Cerebellar cortex (tissue), 1 donor: ENCODE measurements at places on chromosomes 12 and 14.

GRCh38 chr12:12823811-12824210 lies 10.7 kb downstream of the DDX47 start:
- DNase-seq: no peak

DNA sequence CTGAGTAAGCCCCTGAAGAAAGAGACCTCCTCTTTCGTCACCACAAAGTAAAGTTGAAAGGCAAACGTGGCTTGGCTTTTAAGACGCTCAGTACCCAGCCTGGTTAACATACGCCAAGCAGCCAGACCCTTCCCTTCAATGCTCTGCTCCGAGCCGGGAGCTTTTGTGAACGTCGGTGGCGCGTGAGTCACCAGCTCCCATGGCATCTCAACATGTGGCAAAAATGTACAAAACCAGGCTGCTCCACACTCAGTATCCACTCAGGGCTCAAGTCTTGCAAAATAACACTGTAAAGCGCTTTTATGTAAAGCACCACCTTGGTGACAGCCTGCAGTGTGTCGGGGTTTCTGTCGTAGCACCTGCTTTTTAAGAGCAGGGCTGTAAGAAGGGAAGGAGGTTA lies 89.0 kb downstream of the SETD3 start:
- DNase-seq: no peak

DNA sequence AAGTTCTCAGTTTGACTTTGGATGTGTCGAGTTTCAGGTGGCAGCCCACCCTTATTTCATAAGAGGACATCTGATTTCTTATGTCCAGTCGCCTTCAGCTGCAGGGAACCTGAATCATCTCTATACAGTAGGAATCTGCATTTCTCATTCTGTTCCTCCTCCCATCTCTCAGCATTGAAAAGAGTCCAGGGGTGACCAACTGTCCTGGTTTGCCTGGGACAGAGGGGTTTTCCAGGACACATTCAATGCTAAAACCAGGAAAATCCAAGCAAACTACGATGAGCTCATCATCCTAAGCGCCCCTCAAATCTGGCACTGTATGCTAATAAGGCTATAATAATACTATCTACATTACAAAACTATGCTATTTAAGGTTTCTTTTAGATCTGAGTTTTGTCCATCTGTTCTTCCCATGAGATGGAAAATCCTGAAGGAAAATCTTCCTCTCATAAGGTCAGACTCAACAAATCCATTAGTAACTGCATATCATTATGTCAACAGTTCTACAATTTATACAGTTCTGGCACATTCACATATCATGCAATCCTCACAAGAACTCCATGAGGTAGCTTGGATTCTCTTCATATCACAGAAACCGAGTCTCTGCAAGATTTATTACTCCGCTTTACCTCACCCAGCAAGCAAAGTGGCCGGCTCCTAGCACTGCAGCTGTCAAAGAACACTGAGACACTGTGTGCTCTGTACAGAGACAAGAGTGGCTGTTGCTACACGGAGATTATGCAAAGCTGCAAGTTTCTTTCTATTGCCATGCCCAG lies 15.6 kb upstream of the CALM1 start:
- peak; percentile 84 for DNase-seq

DNA sequence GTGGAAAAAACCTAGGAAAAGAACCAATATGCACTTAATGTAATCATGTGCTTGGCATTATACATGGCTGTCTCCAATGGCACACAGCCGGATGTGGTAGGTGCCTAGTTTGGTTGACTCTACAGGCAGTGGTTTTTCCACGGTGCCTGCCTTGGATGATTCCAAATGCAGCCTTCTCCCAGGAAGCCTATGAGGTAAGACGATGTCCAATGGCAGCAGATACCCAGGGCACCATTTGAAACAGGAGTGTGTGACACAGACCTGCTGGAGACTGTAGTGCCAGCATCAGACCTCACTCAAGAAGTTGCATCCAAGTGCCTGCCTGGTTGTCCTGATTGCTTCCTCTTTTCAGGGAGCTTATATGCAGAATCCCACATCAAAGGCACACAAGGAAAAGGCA lies 88.0 kb upstream of the VASH1 start:
- no peak for DNase-seq

GRCh38 chr14:65933400-65934069 lies 521.0 kb downstream of the FUT8 start:
- no peak for DNase-seq

- DNase-seq: no peak
Observed at GRCh38 chr14:90797451-90797850, 18.8 kb downstream of the TTC7B start.

- peak; percentile 27 for DNase-seq
Observed at GRCh38 chr12:92928421-92928961, 604 bp downstream of the EEA1 start.

DNA sequence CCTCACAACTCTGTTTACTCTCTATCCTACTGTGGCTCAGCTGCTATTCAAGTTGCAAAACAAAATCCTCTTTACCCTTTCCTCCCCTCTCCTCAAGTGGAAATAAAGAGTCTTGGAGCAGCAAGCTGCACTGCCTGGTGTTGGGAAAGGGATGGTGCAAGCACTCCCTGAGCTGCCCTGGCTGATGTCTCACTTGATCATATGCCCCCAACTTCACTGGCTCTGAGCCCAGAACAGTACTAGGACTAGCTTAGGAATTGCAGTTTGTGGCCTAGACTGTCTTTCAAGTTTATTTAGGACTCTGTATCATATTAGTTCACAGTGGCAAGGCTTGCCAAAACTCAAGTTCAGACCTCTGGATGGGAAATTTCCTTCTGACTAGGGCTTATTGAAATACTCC lies 1683.8 kb upstream of the SEL1L start:
- no peak for DNase-seq

- no peak for DNase-seq
Observed at GRCh38 chr12:3789838-3790237, 36.9 kb upstream of the CRACR2A start.

GRCh38 chr14:99541677-99542470 lies 60.7 kb downstream of the CCNK start:
- DNase-seq: no peak

GRCh38 chr12:68675101-68675842 lies 11.5 kb upstream of the NUP107 start:
- DNase-seq: no peak

GRCh38 chr12:58925111-58925611 lies 4.9 kb upstream of the LRIG3 start:
- no peak for DNase-seq

GRCh38 chr14:33916663-33917565 lies 34.0 kb downstream of the EGLN3 start:
- peak; percentile 75 for DNase-seq

DNA sequence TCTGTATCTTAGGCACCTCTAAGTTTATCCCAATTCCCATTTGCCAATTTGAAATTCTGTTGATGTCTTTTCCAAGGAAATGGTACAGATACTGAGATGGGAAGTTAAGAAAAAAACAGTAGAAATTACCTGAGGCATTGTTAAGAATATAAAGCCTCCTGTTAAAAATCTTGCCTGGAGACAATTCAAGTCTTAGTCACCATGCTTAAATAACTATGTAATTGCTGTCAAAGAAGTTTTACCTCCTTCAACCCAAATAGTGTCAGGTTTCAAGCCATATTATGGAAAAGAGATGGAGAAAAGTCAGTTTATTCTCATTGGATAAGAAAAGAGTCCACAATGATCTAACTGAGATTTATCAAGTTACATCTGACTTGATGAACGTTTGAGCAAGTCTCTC lies 974.7 kb downstream of the GALC start:
- DNase-seq: no peak

- no peak for DNase-seq
Observed at GRCh38 chr12:119089380-119090013, 89.2 kb upstream of the HSPB8 start.

DNA sequence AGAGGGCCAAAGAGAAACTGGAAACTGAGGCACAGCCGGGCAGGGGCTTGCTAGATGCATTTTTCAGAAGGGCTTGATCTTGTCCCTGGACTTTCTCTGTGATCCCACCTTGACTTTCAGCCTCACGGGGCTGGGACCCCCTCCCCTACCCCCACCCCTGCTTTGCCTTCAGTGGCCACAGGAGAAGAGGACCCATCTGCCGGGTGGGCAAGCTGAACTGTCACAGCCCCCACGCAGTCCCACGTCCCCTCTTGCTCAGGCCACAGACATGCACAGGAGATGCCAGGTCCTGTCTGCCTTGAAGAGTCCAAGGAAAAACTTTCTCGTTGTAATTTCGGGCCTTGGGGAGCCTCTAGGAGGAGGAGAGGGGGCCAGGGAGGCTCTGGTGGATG lies 158.9 kb downstream of the KIF26A start:
- no peak for DNase-seq

- DNase-seq: no peak
Observed at GRCh38 chr12:57176846-57177245, 29.4 kb upstream of the LRP1-AS start.

DNA sequence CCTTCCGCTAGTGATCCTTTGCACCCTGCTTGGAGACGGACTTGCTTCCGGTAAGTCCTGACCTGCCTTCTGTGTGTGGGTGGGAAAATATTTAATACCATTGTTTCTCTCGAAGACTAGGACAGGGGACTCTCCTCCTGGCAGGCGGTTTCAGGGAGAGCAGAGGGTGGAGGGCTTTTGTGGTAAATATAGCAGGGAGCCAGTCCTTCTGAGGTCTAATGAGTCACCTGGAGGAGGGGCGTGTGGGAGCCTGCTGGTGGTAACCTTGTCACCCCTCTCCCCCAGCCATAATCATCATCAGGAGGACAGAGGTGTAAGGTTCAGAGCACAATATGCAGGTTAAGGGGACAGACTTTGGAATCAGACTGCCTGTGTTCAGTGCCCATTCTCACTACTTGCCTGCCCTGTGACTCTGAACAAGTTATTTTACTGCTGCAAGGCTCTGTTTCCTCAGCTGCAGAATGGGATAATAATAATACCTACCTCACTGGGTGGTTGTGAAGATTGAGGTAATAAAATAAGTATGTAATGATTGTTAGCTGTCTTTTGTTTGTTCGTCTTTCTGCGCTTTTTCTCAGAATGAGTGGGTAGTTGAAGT lies 47.4 kb downstream of the SUSD6 start:
- DNase-seq: no peak

DNA sequence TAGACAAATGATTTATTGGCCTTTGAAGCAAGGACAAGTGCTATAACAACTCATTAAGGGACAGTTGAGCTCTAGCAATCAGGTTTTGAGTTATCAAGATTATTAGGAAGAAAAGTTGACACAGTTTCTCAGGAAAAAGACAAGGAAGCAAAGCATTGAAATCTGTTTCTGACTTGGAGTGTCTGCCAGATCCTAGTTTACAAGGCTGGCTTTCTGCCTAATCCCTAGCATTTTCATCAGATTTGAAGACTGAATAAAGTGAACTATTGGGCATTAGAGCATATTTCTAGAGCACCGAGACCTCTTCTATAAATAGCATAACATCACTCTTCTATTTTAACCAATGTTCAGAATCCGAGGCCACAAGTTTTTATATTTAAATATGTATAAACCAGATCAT lies 7.0 kb downstream of the SYT1 start:
- peak; percentile 75 for DNase-seq

GRCh38 chr14:59337141-59337611 lies 128.0 kb downstream of the GPR135 start:
- DNase-seq: peak; percentile 44

DNA sequence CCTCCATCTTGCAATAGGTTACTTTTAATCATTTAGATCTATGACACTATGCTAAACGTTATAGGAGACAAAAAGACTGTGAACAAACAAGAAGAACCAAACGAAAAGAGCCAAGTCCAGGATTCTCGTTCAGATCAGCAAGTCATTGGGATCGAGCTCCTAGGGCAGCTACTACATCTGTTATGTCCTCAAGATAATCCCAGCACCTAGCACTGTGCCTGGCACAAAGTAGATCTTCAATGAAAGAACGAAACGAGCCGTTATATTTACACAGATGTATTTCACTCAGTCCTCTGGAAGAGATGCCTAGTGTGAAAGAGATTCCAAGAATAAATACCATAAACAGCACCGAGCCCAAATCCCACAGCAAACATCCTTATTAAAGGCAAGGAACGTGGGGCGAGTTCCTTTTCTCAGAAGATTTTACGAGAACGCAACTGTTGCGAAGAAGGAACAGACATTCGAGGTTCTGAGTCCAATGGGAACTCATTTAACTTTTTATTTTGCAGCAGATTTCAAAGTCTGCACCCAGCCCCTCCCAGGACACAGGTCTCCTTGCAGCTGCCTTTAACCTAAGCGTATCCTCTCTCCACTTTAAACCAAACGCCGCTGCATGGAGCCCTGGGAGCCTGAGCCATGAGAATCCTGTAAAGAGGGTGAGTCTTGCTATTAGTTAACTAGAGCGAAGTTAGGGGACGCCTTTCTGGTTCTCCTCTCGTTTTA lies 544 bp upstream of the TDP1 start:
- no peak for DNase-seq

GRCh38 chr14:68942296-68943035 lies 36.6 kb downstream of the ACTN1 start:
- no peak for DNase-seq

- peak; percentile 37 for DNase-seq
Observed at GRCh38 chr12:115983226-115983798, 294.2 kb downstream of the MED13L start.

DNA sequence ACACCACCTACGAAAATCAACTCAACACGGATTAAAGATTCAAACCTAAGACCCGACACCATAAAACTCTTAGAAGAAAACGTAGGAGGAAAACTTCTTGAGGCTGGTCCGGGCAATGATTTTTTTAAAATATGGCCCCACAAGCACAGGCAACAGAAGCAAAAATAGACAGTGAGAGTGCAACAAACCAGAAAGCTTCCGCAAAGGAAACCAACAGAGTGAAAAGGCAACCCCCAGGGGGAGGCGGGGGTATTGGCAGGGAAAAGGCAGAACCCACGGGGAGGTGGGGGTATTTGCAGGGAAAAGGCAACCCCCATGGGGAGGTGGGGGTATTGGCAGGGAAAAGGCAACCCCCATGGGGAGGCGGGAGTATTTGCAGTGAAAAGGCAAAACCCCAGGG lies 20.5 kb upstream of the FBRSL1 start:
- DNase-seq: no peak

DNA sequence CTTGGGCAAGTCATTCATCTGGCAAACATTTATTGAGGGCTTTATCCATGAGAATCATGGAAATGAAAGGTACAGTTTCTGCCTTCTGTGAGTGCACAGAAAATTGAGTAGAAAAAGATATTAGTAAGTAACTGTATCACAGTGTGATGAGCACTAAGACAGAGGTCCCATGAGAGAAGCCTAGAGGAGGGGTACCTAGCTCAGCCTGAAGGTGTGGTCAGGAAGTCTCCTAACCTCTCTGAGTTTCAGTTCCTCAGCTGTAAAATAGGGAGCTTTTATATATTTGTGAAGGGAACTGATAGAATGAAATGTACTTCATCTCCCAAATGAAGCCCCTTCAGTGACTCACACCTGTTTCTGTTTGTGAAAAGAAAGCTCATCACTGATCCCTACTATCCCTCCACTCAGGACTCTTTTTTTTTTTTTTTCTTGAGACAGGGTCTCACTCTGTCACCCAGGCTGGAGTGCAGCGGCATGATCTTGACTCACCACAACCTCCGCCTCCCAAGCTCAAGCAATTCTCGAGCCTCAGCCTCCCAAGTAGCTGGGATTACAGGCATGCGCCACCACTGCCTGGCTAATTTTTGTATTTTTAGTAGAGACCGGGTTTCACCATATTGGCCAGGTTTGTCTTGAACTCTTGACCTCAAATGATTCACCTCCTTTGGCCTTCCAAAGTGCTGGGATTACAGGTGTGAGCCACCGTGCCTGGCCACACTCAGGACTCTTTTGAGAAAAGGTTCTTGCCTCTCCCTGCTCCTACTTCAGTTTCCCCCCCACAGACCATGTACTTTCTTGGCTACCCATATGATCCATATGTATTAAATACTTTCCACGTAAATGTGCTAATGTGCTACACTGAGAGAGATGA lies 93.7 kb upstream of the FUT8 start:
- DNase-seq: no peak

- peak; percentile 99 for DNase-seq
Observed at GRCh38 chr12:14365294-14366208, at the start of gene ATF7IP. ATF7IP (plus strand) TSS chr12:14365682; CDS start chr12:14423916, 58,234 bp downstream.
